Cerebellar nuclear complex (tissue), 1 donor: ENCODE measurements at places on chromosomes 11 and 22.

GRCh38 chr11:107951155-107951554, 22.9 kb downstream of the RAB39A start:
- DNase-seq: no peak

DNA sequence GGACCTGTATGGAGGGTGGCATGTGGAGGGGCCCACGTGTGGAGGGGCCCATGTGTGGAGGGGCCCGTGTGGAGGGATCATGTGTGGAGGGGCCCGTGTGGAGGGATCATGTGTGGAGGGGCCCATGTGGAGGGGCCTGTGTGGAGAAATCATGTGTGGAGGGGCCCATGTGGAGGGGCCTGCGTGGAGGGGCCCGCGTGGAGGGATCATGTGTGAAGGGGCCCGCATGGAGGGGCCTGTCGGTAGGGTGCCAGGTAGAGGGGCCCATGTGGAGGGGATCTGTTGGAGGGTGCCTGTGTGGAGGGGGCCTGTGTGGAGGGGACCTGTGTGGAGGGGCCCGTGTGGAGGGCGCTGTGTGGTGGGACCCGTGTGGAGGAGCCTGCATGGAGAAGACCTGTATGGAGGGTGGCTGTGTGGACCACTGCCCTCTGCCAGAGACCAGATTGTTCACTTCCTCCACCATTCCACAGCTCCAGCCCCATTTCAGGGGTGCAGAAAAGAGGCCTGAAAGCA, 47.0 kb downstream of the IGLL5 start:
- DNase-seq: no peak

GRCh38 chr22:49789289-49790141, 38.2 kb downstream of the BRD1 start:
- DNase-seq: no peak

DNA sequence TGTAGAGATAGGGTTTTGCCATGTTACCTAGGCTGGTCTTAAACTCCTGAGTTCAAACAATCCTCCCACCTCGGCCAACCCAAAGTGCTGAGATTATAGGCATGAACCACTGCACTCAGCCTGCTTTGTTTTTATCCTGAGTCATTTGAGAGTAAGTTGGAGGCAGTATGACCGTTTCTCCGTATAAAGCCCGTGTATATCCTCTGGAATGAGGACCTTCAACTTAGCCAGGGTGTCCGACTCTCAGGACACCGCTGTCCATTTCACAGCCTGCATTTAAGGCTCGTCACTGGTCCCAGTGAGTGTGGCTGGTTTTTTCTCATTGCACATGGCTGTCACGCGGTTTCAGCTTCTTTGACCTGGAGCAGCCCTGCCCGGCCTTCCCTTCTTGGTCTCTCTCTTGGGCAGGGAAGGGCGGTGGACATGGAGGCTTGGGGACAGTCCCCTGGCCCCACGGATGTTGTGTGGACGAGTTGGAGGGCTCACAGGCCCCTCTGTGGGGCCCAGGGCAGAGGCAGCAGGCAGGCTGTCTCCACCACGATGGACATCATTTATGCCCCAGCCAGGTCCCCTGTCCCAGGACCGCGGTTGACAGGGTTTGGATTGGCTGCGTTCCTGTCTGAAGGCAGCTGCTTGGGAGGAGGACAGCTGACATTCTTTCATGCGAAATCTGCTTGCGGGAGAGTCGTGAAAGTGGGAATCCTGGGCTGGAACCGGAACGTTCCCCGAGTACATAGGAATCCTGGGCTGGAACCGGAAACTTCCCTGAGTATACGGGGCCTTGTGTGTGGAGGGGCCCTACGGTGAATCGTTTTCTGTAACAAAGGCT, 93.3 kb downstream of the KCNQ1 start:
- no peak for DNase-seq

DNA sequence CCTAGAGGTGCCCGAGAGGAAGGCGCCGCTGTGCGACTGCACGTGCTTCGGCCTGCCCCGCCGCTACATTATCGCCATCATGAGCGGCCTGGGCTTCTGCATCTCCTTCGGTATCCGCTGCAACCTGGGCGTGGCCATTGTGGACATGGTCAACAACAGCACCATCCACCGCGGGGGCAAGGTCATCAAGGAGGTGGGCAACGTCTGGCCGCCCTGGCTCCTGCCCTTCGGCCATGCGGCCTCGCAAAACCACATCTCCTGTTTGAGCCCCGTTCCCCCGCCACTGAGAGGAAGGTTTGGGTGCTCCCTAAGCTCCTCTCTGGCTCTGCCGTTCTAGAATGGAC, 3.4 kb downstream of the SLC17A6 start:
- no peak for DNase-seq

GRCh38 chr22:19307872-19308271, 16.4 kb upstream of the CLTCL1 start:
- DNase-seq: no peak

DNA sequence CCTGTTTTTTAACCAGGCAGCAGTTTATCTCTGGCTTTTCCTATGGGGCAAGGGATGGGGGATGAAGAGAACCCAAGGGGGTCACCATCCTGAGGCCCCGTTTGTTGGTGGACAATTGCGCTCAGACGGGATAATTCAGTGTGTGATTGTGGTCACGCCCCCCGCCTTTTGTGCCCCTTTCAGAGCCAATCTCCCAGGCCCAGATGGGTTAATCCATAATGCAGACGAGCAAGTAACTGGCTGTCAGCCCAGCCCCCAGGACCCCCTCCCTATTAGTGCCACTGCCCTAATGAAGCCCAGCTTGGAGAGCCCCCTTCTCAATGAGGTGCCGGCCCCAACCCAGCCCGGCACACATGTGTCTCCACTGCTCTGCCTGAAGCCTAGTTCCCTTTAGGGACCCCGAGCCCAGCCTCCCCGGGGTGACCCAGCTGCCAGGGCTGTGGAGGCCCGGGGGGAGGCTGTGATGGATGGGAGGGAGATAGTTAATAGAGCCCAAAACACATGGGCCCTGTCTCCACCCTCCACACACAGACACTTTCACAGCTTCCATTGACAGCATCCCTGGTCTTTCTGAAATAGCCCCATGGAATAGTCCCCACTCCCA, 19.1 kb upstream of the ROBO3 start:
- no peak for DNase-seq

- DNase-seq: no peak
Measured at GRCh38 chr11:33622186-33622585, 78.4 kb downstream of the C11orf91 start.

- no peak for DNase-seq
Measured at GRCh38 chr11:13023423-13023822, 14.3 kb downstream of the RASSF10 start.

GRCh38 chr22:37054056-37054395, 2.5 kb downstream of the KCTD17 start:
- no peak for DNase-seq

DNA sequence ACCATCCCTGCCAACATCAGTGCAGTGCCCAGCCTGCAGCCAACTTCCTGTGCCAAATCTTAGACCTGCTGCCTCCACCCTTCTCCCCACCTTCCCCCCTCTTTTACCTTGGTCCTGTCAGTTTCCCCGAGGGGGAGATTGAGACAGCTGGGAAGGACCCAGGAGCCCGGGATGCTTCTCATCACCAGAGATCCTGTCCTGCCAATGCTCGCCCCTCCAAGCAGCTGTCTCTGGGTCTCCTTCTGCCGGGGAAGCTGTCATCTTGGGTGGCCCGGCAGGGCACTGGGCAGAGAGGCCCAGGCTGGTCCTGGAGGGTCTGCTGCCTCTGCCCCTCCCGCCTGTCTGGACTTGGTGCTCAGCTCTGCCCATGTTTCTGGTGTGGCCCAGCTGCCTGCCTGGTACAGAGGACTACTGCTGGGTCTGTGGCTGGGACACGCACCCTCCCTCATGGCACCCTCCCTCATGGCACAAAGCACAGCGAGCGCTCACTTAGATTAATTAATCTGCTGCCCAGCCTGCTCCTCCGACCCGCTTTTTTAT, 60.4 kb upstream of the THY1 start:
- DNase-seq: no peak

DNA sequence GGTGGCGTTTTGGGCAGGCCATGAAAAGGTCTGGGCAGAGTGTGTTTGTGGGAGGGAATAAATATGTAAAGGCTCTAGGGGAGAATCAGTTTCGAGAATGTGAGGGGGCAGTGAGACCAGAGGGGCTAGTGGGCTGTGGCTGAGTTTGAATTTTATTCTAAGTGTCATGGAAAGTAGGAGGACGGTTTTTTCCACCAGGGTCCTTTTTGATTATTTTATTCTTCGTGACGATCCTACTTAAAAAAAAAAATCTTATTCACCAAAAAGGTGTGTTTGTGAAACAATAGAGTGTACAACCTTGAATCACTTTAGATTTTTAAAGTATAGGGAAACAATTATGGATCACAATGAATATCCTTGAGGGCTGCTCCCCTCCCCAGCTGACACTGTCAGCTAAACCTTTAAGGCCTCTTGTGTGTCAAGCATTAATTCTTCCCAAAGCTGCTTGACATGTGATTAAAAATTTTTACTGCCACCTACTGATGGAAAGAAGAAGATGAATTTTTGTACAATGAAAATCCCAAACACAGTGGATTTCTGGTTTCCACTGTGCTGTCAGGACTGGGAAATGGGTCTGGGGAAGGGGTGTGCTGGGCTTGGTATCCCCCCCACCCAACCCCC, 107.5 kb upstream of the OR4B1 start:
- no peak for DNase-seq

DNA sequence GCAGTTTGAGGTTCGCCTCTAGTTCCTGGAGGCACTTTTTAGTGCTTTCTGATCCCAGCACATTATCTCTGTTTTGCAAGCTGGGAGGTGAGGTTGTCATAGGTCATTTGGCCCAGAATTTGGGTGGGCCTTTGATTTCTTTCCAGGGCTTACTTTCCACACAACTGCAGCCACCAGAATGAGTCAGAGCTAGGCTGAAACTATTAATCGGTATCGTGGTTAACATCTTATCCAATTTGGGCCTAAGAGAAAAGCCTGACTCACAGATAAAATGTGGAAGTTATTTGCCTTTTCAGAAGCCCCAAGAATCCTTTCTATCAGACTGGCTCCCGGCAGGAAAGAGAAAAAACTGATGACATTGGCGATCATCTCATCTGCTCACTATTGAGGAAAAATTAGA, 166.4 kb downstream of the KIRREL3 start:
- DNase-seq: no peak

GRCh38 chr11:134836561-134836960, 424.5 kb upstream of the B3GAT1 start:
- DNase-seq: no peak

DNA sequence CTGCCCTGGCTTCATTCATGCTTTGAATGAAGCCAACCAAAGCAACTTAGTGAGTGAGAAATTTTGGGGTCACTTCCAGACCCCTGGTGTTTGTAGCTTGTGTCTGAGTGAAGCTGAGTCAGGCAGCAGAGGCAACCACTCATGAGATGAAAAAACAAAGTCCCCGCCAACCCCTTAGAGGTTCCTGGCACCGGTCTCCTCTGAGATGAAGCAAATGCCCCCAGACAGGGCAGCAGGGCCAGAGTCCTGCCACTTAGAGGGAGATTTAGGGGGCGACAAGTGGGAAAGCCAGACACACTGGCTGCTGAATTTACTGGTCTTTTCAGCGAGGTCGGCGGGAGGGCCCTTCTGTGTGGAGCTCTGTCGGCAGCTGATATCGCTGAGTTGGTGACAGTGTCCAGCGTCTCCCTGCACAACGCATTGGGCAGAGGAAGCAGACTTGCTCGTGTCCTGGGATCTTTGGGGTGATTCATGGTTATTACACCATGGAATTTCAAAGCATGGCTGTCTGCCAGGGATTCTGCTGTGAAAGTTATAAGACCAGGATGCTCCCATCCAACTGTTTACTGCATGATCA, 482.6 kb downstream of the MIAT start:
- DNase-seq: no peak

- DNase-seq: no peak
Measured at GRCh38 chr11:115784796-115785521, 280.7 kb upstream of the CADM1 start.

- no peak for DNase-seq
Measured at GRCh38 chr11:65355013-65355775, 643 bp downstream of the TIGD3 start.

DNA sequence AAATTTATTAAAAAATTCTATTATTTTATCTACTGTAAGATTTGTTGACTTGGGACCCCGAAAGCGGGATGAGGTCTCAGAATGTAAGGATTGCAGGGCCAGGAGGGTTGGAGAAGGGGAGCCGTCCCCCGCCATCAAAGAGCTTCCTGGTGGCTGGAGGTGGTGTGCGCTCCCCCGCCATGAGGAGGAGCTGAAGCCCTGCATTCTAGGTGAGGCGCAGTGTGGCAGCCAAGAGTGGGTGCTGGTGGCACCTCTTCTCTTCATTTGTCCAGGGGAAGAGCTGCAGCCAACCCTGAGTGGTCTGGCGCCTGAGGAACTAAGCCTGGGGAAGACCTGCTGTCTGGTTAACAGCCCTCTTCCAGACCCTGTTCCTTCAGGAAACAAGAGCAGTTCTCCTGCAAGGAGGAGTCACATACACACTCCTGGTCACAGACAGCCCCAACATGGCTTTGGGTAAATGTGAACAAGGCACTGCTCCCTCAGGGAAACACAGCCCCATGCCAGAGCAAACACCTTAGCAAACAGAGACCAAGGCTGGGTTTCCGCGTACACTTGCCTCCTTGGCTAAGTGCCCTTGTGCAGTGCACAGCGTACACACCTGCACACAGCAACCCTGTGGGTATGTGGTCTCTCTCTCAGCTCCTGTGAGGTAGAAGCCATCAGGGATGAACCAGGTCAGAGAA, 17.3 kb downstream of the RTN4RL2 start:
- DNase-seq: no peak

GRCh38 chr11:130088919-130089673, 19.4 kb downstream of the APLP2 start:
- DNase-seq: no peak

DNA sequence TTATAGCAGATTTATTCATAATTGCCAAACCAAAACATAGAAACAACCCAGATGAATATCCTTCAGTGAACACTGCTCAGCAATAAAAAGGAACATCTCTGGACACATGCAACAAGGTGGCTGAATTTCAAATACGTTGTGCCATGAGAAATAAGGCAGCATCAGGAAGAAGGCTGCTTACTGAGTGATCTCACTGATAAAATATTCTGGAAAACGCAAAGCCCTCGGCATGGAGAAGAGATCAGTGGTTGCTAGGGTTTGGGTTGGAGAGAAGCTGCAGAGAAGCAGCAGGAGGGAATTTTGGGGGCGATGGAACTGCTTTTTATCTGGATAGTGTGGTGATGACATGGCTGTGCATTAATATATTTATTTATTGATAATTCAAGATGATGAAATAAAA, 11.0 kb upstream of the SHANK2 start:
- DNase-seq: no peak

- DNase-seq: no peak
Measured at GRCh38 chr11:87347441-87347840, 309.7 kb downstream of the TMEM135 start.

- no peak for DNase-seq
Measured at GRCh38 chr11:13352711-13353110, 75.1 kb downstream of the BMAL1 start.

GRCh38 chr22:20114506-20115475, 1.1 kb upstream of the RANBP1 start:
- no peak for DNase-seq

- DNase-seq: no peak
Measured at GRCh38 chr22:22462813-22463567, 45.6 kb downstream of the ZNF280B start.

GRCh38 chr11:82034527-82034926, 699.1 kb downstream of the FAM181B start:
- DNase-seq: no peak

GRCh38 chr11:65579291-65579690, 3.4 kb downstream of the EHBP1L1 start:
- DNase-seq: no peak
